Neural crest cell (in vitro differentiated cells): ENCODE measurements at places on chromosomes 7 and 10.
A peak's percentile ranks its signal among the peaks of the same experiment; 100 is the strongest.

DNA sequence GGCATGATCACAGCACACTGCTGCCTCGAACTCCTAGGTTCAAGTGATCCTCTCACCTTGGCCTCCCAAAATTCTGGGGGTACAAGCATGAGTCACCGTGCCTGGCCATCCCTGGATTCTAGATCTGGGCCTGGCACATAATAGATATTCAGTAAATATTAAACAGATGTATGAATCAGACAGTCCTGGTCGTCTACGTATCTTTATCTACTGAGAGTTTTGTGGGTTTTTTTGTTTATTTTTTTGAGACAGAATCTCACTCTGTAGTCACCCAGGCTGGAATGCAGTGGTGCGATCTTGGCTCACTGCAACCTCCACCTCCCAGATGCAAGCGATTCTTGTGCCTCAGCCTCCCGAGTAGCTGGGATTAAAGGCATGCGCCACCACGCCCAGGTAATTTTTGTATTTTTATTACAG is 24.3 kb upstream of the ITGB1 start:
- no peak for DNase-seq

DNA sequence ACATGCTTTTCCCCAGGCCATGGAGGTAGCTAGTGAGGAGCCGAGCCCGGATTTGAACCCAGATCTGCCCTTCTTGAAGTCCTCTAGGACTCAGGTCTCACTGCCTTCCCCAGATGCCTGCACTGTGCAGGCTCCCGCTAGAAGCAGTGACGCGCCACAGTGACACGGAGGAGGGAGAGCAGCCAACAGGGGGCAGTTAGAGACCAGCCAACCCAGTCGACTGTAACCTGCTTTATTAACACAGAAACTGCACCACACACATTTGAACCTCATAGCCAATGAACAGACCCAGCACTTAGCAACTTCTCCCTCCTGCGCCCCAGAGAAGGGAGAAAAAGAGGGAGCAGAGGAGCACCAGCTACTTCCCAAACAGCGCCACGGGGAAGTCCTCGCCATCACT is 27.4 kb downstream of the PILRA start:
- peak; percentile 37 for DNase-seq

GRCh38 chr10:47376522-47377220 is 7.4 kb downstream of the ZNF488 start:
- no peak for DNase-seq

DNA sequence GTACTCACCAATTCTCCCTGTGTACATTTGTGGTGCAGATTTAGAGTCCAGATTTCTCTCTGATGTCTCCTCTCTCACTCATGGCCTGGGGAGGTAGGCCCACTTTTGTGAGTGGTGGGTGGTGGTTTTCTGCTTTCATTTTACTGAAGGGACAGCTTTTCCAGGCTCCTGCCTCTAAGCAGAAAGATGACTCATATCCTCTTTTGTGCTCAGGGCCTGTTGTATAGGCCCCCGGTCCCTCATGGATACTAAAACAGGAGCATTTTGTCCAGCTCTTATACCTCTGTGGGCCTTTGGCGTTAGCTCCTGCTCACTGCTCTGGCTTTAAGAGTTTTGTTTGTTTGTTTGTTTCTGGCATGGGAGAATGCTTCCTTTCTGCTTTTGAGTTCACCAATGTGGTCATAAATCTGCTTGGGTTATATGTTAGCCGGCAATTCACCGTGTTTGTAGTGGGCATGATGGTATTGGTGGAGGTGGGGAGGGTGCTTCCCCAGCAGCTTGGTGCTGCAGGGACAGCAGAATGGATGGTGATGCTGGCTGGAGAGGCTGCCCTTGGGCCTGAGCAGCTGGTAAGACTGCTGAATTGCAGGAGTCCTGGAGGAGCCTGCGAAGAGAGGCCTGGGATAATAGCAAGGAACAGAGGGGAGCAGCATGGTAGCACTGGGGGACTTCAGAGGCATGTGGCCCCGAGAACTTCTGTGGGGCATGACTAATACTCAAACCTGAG is 468.7 kb downstream of the RPS24 start:
- no peak for DNase-seq

- no peak for DNase-seq
Observed at GRCh38 chr10:7484456-7485243, 73.8 kb upstream of the SFMBT2 start.

GRCh38 chr7:81330108-81330507 is 411.3 kb upstream of the SEMA3C start:
- no peak for DNase-seq
